ENCODE measurements at places on chromosomes 12 and 14.

DNA sequence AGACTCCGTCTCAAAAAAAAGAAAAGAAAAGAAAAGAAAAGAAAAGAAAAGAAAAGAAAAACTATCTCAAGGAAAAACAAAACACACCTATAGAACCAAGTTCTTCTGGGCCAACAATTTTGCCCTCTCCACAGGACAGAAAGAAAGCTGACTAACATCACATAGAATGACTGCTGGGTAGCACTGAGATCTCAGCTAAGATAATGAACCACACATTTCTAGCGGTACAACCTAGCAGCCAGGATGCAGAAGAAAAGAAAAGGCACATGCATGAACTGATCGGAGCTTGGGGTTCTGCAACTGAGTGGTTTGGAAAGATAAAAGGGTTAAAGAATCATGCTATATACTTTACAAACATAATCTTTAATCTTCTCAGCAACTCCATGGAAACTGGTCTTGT is 19.5 kb downstream of the TMED10 start:
- DNase-seq = no peak

DNA sequence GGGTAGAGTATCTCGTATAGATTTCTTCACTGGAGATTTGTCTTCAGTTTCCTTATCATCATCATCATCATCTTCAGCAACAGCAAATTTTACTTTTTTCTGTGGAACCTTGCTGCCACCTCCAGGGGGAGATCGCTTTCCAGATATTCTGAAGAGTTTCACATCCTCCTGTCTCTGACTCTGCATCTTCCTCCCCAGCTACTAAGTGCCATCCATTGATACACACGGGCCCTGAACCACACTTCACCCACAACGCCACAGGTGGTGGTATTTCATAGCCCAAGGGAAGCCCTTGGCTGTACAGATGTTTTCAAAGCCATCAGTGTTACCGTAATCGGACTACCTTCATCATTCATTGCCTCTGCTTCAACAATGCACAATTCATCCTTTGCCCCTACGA is 82.2 kb downstream of the PPP2R5C start:
- DNase-seq = peak; percentile 54

- DNase-seq = peak; percentile 20
These were observed 4.7 kb upstream of the CCER1 start for GRCh38 chr12:90959538-90960139.

DNA sequence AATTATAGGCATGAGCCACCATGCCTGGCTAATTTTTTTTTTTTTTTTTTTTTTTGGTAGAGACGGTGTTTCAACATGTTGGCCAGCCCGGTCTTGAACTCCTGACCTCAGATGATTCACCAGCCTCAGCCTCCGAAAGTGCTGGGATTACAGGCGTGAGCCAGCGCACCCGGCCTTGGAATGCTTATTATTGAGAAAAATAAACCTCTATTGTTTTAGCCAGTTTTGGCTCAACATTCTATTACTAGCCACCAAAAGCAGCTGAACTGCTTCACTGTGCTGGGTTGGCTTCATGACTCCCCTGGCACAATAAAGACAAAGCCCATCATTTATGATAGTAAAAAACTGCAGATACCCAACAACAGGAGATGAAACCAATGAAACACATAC is 93.5 kb upstream of the CEP83 start:
- DNase-seq = no peak

- no peak for DNase-seq
These were observed 68.8 kb downstream of the RERG start for GRCh38 chr12:15152456-15152855.

- peak; percentile 34 for DNase-seq
These were observed 44.0 kb upstream of the REP15 start for GRCh38 chr12:27652174-27652763.

- no peak for DNase-seq
These were observed 100.5 kb downstream of the VEZT start for GRCh38 chr12:95318071-95318545.

DNA sequence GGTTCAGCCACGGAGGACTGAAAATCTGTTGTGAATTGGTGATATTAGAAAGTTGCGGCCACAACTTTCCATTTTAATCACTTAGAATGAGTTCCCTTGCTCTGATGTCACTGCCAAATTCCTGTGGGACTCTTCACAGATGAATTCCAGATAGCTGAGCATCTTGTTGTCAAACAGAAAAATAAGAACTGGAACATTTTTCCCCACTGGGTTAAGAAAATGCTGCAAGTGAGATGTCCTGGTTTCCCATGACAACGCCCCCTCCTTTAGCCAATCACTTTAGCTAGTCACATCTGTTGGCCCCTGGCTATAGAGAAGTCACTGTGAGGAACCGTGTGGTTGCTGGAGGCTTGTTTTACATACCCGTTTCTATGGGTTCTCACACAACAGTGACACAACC is 135.9 kb downstream of the KTN1 start:
- no peak for DNase-seq

GRCh38 chr12:27331291-27331926 is 1.2 kb upstream of the BMAL2 start:
- DNase-seq = no peak

GRCh38 chr12:113479590-113480335 is 8.1 kb upstream of the LHX5 start:
- no peak for DNase-seq

GRCh38 chr12:74541074-74541473 is 3.4 kb downstream of the ATXN7L3B start:
- no peak for DNase-seq

GRCh38 chr12:50988051-50988450 is 35.7 kb downstream of the HIGD1C start:
- no peak for DNase-seq

GRCh38 chr14:96038920-96039632 is at the start of gene C14orf132:
Gene C14orf132 (plus strand): TSS chr14:96039362. CDS start chr14:96039501, 139 bp downstream.
- no peak for DNase-seq

GRCh38 chr12:24909667-24910066 is 39.2 kb downstream of the BCAT1 start:
- no peak for DNase-seq

- DNase-seq = no peak
These were observed 21.7 kb downstream of the NUBPL start for GRCh38 chr14:31582836-31583452.

GRCh38 chr14:85165094-85165493 is 364.9 kb upstream of the FLRT2 start:
- no peak for DNase-seq

DNA sequence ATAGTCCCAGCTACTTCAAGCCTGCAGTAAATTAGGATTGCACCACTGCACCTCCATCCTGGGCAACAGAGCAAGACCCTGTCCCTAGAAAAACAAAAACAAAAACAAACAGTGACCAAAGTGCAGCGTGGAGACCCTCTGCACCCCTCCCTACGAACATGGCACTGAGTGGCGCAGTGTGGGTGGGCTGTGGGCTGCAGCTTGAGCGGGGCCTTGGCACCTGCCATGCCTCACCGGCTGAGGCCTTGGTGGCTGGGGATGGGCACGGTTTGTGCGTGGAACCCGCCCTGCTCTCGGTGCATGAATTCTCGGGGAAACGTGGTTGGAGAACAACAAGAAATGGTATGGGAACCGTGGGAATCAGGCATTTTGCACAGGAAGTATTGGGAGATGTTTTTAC is 60.8 kb downstream of the TNFAIP2 start:
- no peak for DNase-seq

DNA sequence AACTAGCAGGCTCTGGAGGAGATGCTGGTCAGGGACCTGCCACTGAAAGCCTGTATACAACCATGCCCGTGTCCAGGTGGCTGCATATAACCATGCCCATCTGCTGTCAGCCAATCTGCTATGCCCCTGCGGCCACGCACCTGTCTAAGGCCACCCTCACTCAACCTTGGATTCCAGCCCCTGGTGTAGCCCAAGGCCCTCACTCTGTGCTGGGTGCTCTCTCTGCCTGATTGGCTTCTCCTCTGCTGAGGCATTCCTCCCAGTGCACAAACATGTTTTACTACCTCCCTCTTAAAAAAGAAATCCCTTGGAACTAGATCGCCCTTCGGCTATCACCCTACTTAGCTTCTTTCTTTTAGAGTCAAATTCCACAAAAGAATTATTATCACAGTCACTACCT is 45.5 kb downstream of the ZFP36L1 start:
- no peak for DNase-seq

- DNase-seq = no peak
These were observed 44.6 kb downstream of the DDHD1 start for GRCh38 chr14:53108292-53109104.

GRCh38 chr14:33070475-33070874 is 131.8 kb downstream of the NPAS3 start:
- no peak for DNase-seq

GRCh38 chr12:129101404-129101803 is 248.1 kb downstream of the GLT1D1 start:
- no peak for DNase-seq

DNA sequence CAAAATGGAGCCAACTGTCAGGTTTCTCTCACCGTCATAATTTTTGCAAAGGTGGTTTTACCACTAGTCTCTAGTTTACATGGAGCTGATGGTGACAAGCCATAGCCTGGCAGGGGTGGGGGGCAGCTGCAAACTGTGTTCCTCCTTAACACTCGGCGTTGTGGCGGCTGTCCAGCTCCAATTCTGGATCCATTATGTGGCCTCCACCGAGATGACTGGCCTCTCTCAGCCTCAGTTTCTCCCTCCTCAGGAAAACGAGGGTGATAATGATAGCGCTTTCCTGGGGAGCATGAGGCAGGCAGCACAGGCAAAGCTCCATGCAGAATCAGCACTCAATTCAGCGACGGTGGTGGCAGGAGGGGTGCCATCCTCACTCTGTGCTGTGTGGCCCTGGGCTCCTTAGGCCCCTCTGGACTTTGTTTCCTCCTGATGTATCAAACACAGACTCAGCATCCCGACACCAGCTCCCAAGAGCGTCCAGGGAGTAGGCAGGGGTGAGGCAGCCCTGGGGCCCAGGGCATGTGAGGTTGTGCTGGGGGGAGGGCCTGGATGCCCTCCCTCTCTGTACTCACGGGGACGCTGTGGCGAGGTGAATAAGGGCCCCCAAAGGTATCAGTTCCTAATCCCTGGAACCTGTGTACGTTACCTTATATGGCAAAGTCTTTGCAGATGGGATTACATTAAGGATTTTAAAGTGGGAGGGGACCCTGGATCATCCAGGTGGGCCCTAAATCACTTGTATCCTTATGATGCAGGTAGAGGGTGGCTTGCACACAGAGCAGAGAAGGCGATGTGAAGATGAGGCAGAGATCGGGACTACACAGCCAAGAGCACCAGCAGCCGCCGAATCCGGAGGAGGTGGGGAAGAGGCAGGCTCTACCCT is 46.8 kb upstream of the EIF5 start:
- no peak for DNase-seq

GRCh38 chr12:41980390-41980789 is 164.3 kb downstream of the GXYLT1 start:
- DNase-seq = no peak

GRCh38 chr14:79825046-79825521 is 386.2 kb downstream of the DIO2 start:
- no peak for DNase-seq

DNA sequence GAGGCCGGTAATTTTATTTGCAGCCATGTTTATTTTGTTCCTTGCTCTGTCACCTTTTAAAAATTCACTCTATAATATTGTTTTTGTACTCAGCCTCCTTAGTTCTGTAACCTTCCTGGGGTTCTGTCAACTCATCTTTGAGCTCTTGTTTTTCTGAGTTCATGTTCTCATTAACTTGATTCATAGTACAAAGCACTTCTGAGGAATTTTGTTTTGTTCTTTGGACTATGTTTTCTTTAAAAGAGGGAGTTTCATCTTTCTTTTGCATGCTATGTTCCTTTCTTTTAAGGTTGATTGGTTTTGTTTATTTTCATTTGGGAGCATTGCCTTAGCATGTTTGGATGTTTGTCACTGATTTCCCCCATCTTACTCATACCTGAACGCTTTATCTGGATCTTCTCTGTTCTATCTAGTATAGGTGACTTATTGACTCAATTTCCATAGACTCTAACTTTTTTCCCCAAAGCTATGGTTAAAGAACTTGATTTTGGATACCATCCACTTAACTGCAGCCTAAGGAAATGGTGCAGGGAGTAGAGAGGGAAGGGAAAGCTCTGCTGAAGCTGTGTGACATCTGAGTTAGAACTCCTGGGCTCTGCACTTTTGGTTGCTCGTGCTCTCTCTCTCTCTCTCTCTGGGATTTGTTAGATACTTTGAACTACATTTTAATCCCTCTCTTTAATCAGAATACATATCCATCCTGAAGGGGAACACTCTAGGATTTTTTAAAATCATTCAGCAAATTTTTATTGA is 268.5 kb downstream of the PAWR start:
- DNase-seq = no peak

- no peak for DNase-seq
These were observed 43.0 kb downstream of the LRIG3 start for GRCh38 chr12:58877243-58877743.

DNA sequence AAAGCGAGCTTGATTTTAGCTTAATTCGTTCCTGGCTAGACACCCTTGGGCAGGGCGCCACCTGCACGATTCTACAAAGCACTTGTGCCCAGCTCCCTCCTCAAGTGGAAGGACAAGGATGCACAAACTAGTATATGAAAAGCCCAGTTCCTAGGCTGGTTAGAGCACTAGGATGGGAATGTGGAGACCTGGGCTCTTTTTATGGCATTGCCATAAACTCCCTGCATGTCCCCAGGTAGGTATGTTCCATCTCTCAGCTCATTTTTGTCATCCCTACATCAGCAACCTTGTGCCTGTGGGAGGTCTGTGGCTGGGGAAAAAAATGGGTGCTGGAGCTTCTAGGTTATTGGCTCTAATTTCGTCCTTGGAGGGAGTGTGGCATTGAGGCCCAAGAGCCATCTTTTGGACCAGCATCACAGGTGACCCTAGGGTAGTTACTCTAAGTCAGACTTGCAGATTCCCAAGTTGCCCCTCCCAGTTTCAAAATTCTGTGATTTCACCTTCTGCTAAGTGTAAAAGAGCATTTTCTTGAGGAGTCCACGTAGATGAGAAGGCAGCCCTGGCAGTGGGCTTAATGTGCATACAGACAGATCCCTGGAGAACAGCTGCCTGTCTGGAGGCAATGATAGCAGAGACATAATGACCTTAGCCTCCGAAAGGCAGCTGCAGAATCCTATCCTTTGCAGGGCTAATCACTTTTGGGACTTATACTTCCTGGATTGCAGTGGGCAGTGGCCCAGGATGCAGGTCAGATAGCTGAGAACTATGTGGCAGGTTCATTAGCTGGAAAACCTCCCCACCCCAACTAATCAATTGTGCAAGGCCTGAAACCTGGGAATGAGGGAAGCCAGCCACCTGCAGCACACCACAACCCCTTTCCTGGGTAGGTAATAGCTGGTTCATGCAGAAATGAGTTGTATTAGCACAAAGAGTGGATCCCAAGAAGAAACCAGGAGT is 47.6 kb upstream of the BDKRB2 start:
- DNase-seq = no peak

DNA sequence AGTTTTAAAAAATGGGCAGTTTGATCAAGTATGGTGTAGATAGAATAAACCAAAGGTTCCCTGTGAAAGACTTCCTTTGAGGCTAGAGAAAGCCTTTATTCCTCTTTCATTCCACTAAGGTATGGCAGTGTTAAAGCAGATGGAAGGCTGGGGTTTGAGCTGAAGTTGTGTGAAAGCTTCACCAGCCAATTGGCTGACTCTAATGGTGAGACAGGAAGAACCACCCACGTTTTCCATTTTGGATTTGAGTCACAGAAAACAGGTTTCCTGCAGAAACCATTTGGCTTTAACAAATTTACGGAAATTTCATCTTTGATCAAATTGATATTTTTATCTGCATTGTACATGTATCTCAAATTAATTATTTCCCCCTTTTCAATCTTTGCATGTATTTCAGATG is 455.0 kb downstream of the PCNX1 start:
- DNase-seq = no peak
